Eye (tissue), 1 donor: ENCODE measurements at places on chromosomes 4 and X.

- peak; percentile 72 for DNase-seq
Measured at GRCh38 chrX:40006106-40007017, 91.4 kb downstream of the BCOR start.

GRCh38 chr4:183405303-183405702, 39.1 kb upstream of the CDKN2AIP start:
- no peak for DNase-seq

DNA sequence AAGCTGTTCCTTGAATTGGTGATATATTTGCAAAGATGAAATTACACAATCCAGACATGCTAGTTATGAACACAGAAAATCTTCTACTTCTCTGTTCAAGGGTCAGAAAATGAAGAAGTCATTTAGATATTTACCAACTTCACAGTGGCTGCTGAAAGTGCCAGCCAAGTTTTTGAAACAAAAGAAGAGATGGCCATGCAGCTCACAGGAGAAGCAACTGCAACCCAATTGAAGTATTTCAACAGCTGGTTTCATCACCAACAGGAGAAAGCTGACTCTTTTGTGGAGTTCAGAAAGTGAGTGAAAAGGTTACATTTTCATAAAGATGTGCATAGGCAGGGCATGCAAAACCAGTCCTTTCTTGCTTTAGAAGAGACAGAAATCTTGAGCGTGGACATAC, 70.1 kb upstream of the LSM6 start:
- DNase-seq: no peak

- no peak for DNase-seq
Measured at GRCh38 chr4:26412381-26413372, 77.6 kb downstream of the CCKAR start.

DNA sequence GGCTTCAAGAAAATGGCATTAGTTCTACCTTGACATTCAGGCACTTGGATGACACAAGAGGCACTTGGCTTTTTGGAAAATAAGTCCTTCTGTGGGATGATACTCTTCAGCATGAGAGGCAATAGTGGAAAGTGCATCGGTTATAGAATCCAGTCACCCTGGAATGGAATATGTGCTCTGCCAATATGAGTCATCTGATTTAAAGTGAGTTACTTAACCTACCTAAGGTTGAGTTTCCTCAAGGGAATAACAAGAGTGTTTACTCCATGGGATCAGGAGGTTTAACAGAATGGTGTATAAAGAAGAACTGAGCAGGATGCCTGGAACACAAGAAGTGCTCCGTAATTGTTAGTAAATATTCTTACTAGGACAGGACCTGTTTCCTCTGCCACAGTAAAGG, 10.7 kb downstream of the SLC39A8 start:
- DNase-seq: no peak

DNA sequence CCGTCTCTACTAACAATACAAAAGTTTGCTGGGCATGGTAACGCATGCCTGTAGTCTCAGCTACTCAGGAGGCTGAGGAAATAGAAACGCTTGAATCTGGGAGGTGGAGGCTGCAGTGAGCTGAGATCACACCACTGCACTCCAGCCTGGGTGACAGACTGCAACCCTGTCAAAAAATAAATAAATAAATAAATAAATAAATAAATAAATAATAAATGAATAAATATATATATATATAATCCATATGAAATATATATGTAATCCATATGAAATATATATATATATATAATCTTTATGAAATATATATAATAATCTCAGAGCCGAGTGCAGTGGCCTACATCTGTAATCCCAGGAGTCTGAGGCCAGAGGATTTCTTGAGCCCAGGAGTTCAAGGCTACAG, 17.8 kb upstream of the RBPJ start:
- DNase-seq: no peak

DNA sequence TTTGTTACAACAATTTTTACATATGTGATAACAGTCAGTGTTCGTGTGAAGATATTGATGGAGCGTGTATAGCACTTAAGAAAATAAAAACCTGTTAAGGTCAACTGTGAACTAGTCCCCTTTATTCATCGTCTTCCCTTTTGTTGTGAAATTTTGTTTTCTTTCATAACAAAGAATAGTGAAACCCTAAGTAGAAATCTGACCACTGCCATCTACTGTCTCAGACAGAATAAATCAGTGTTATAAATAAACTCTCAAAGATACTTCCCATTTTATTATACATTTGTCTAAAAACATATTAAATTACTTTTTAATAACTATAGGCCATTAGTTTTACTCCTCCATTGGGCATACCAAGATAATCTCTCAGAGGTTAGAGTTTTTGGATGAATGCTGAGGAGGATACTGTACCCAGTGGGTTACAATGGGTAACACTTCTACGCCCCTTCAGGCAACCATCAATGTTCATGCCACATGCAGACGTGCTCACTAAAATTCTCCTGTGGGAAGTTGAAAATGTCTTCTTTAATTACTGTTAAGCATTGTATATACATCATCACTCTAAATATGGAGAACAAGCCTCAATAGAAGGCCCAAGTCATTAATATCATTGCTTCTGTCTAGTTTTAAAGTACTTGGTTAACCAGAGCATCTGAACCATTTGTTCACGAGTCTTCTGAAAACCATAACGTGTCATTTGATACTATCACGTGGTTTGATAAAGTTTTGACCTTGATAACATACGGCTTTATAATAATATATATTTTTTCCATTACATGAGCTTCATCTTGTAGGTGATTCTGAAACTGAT, 171.2 kb downstream of the TMA16 start:
- no peak for DNase-seq

GRCh38 chr4:38084877-38085711, 124.9 kb downstream of the PTTG2 start:
- peak; percentile 57 for DNase-seq

DNA sequence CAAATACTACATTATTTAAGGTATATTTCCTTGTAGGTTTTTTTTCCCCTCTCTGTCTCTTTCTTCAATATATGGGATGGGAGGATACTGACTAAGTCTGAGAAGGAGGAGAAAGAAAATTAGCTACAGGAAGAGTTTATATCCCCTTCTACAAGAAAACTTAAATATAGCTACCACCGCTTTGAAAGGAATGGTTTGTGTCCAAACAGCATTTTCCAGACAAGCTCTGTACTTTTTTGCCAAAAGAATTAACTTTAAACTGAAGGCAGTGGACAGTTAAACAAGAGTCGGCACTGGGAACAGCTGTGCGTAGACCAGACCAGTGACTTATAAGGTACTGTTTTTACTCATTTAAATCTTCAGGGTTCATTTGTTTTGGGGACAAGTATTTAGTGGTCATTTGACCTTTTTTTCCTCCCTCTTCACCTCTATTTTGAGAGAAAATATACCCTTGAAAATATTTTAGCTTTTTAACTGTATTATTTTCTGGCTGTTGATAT, 303.7 kb downstream of the ARHGAP24 start:
- no peak for DNase-seq

DNA sequence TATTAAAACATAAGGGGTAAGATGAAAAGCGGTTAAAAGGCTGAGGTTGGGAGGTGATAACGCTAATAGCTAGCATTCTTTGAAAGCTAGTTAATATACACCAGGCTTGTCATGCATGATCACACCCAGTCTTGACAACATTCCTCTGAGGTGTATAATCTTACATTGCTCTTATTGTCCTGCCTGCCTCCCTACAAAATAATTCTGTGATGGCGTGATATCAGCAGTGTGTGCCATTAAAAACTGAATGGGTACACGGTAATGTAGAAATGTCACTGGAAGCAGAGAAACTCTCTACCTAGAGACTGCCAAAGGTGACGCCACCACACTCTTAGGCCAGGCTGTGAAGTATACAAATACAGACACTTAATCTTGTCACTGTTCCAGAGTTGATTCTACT, 68.1 kb downstream of the DIAPH2 start:
- no peak for DNase-seq

DNA sequence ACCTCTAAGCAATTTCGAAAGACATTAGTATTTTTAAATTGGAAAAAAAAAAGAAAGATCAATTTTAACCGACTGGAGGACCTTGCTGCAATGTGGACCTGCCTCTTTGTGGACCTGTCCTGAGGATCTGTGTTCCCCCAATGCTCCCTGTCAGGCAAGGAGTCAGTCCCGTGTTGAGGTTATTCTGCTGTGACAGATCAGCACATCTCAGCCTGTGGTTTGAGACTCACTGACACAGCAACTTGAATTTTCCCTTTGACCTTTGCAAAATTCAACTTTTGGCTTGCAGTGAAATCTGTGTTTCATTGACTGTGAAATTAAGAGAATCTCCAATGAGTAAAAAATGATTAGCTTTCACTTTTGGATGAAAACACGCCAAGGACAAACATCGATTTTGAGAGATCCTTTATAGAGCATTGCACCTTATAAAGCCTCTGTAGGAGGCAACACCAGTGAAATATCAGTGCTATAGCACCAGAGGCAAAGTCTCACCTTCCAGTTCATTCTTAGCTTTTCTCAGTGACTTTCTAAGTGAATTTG, 186.9 kb downstream of the GPAT3 start:
- no peak for DNase-seq

DNA sequence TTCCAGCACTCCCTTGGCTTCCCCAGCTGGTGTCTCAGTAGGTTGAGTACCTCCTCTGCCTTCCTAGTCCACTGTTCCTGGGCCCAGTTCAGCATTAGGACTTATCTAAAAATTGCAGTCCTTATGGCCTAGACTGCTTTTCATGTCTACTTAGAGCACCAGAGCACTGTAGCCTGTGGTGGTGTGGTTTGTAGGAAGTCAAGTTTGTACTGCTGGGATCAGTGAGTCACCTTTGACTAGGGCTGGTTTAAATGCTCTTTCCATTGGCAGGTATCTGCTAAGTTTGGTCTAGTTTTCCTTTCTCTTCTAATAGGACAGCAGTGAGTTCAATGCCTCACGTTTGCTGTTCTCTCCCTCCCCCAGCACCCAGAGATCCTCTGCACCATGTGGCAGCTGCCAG, 233.6 kb upstream of the WDFY3 start:
- no peak for DNase-seq

DNA sequence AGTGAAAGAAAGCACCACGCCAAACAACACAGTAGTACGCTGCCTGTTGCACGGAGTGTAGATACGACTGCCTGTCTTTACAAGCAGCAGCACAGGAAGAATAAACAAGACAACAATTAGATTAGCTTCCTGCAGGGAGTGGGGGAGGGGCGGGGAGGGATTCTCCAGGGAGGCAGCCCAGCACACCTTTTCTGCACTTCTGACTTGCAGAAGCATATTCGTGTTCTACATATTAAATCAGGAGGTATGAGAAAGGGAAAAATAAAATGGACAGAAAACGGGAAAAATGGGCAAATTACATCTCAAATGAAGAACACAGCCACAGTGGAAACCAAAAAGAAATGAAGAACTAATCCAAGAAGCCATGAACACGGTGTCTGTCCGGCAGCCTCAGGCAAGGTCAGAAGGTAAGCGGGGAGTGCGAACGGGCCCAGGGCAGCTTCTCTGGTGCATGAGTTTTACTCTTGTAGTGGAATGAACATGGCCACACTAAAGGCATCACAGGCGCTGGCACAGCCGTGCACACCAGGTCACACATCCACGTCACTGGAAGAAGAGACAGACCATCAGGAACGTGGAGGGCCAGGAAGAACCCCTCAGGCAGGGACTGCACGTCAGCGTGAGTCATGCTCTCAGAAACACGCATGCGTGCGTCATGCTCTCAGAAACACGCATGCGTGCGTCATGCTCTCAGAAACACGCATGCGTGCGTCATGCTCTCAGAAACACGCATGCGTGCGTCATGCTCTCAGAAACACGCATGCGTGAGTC, 20.1 kb upstream of the ADRA2C start:
- DNase-seq: no peak

GRCh38 chr4:41146196-41146595, 68.1 kb downstream of the APBB2 start:
- DNase-seq: no peak

DNA sequence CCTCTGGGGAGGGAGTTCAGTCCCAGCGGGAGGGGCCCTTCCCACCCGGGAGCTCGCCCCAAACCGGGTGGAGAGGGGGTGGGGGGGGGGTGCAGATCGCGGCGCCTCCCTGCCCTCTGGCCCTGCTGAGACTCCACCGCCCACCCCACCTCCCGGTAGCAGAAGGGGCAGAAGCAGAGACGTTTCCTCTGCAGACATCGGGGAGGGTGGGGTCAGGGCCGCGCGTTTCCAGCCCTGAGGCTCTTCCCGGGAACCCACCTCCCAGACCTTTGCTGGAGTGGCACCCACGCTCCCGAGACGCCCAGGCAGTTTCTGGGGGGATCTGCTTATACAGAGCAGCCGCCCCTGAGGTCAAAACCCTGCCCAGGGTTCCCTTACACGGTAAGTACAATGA, 30.2 kb downstream of the CPLX1 start:
- DNase-seq: no peak

GRCh38 chrX:44106864-44107263, 133.7 kb upstream of the NDP start:
- no peak for DNase-seq

DNA sequence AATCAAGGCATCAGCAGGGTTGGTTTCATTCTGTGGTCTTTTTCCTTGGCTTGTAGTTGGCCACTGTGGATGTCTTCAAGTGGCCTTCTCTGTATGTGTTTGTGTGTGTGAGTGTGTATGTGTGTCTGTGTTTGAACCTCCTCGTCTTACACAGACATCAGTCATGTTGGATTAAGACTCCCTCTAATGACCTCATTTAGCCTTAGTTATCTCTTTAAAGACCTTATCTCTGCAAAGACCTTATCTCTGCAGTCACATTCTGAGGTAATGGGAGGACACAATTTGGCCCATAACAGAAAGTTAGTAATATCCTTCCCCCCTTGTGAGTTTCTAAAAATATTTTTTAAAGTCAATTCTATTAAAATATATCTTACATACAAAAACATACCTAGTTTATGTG, 126.7 kb downstream of the EMCN start:
- DNase-seq: no peak

GRCh38 chr4:106273831-106274230, 42.2 kb downstream of the TBCK start:
- DNase-seq: no peak

DNA sequence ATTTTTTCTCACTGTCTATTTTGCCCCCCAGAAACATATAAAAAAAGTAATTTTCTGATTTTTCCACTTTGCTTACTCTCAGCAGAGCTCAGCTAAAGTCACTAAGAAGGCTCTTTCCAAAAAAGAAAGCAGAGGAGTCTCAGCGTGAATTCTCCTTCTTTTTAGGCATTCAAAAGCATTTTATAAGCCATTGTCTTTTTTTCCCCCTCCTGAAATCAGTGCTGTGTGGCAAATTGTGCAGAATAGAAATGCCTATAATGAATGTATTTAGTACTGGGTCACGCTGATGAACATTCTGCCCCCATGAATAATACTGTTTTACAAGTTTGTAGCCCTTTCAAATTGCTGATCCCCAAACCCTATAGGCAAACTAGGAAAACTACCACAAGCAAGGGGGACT, 1.6 kb upstream of the PCDH18 start:
- peak; percentile 21 for DNase-seq

GRCh38 chr4:15149234-15149838, 147.1 kb downstream of the CPEB2 start:
- DNase-seq: peak; percentile 22

DNA sequence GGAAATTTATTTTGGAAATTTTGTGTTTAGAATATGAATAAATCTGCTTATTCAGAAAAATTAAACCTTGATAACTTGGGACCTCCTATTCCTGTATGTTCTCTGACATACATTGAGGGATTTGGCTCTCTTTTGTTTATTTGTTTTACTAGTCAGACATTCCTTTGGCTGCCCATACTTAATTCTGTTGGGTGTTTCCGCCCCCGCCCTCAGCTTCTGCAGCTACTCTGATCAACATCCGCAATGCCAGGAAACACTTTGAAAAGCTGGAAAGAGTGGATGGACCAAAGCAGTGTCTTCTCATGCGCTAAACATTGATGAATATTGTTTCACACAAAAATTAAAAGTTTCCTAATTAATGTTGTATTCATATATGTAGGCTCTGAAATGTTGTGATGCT, 40.5 kb downstream of the RRAGB start:
- DNase-seq: no peak
